Upper lobe of right lung (tissue), 1 donor: ENCODE measurements at places on chromosomes 4 and X. TPM values are rescaled to one million over a fixed set of nuclear protein-coding genes. Genes with fewer than 3 reads are reported as not detected.
A peak's percentile ranks its signal among the peaks of the same experiment; 100 is the strongest.

DNA sequence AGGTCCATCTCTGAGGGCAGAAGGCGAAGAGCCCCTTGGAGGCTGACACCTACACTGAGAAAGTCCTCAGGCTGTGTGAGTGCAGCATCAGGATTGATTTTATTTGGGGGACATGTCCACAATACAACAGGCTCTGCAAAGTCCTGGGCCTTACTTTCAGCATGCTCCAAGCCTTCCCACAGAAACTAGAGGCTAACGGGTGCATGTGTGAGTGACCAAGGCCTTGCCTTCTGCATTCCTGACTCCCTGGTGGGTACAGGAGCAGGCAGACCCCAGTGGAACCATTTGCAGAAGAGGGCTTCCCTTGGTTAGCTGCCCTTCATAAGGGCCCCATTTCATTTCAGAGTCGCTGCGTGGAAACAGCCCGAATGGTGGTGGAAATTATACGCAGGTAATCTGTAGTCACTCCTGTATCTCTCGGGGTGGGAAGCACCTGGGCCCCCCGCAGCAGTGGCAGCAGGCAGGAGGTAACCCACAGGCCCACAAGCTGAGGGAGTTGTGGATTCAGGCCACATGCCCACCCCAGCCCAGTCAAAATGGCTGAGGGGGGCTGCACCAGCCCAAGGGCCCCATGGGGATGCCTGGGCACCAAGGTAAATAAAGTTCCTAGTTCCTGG, 37.7 kb downstream of the NSG1 start:
- DNase-seq: no peak

DNA sequence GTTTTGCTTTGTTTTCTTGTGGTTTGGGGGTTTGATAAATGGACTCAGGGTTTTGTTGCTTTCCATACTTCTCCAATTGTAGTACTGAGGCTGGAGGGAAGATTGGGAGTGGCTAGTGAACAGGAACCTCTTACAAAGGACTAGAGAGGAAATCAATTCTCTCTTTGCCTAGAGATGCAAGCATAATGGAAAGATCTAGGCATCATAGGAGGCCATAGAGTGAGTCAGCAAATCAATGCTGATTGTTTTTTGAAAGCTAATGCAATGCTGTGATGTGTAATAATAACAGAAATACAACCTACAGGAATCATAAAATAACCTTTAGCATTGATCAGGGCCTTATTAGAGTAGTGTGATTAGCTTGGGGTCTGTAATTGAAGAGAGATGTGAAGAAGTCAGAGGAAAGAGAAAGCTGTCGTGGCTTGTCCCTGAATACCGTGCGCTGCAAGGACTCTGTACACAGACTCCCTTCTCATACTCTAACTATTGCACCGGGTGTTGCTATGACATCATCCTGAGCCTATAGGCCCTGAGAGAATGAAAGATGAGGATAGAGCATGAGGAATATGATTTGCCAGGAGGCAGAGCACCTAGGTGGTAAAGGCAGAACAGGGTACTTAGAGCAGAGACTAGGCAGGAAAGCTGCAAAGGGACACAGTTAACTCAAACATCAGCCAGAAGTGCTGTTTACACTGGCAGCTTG, 29.3 kb upstream of the GPR101 start:
- no peak for DNase-seq

DNA sequence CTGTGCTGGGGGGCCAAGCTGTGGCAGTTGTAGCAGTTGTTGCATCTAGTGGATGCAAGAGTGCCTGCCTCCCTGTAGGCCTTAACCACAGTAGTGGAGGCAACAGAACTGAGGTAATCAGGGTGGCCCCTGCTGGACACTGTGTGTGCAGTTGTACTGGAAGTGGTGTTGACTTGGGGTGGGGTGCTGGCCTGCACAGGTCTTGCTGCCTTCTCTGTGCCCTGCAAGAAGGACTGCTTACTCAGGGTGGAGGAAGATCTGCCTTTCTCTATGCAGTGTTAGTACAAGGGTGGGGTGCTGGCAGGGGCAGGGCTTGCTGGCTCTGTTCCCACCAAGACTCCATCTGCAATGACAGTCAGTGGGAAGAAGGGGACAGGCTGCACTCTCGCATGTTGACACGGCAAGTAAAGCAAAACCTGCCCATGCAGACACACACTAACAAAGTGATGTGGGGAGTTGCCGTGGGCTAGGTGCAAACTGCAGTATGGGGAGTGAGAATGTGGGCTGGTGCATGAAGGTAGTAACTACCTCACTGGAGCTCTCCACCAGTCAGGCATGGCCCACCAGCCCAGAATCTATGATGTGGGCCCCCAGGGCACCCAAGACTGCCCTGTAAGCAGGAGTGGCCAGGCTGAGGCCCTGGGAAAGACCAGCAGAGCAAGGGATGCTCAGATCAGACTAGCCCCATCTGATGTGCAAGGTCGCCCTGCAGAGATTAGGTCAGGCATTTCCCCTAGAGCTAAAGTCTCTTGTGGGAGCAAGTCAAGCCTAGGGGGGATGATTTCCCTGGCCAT, 594.9 kb downstream of the TECRL start:
- peak; percentile 51 for DNase-seq

GRCh38 chrX:124719060-124719459, 372.7 kb downstream of the SH2D1A start:
- no peak for DNase-seq

GRCh38 chr4:15657366-15657765, 2.2 kb upstream of the FBXL5 start:
- DNase-seq: no peak

GRCh38 chr4:91058345-91058744, 931.2 kb downstream of the CCSER1 start:
- DNase-seq: no peak

DNA sequence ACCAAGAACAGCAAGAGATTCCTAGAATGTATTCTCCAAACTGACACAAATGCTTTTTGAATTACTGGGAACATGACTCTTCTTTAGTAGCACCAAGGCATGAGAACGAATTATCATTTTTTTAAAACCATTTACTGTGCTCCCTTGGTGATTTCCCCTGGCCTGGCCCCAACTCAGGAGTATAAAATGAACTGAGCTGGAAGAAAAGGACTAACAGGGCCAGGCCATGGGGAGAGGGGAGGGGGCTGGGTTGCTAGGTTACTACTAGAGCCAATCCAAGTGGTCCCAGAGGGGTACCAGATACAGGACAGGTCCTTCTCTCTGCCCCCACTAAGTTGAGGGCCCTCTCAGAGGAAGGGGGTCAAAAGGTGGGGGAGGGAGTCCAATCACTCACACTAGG, 23.1 kb downstream of the SASH3 start:
- DNase-seq: no peak

GRCh38 chrX:18809641-18810040, 102.2 kb downstream of the PPEF1 start:
- DNase-seq: no peak

DNA sequence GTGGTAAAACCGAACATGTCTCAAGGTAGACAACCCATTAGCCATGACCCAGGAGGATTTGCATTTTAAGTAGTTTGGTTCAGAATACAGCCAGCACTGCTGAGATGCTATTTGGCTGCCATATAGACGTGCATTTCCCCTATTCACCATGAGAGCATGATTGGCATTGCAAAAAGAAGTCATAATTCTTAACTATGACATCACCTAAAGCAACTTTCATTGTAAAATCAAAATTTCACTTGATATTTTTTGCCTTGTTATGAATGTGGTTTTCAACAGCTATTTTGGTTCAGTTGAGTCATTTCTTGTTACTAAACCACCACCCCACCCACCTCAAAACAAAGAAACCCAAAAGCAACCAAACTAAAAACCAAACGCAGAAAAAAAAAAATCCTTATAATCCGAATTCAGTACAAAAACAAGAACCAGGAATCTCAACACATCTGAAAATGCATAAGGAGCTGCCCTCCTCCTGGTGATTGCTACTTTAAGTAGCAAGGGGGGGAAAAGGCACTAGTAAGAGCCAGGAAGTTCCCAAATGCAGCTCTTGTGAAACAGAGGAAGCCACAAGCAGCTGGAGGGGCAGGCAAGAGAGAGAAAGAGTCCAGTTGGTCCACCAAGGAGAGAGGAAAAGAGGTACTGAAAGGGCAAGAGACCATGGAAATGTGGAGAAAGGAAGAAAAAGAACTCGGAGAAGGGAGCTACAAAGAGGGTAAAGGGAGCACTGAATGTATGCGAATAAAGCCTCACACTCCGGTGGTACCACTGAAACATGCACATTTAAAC, 3.1 kb downstream of the SLITRK4 start:
- DNase-seq: no peak

DNA sequence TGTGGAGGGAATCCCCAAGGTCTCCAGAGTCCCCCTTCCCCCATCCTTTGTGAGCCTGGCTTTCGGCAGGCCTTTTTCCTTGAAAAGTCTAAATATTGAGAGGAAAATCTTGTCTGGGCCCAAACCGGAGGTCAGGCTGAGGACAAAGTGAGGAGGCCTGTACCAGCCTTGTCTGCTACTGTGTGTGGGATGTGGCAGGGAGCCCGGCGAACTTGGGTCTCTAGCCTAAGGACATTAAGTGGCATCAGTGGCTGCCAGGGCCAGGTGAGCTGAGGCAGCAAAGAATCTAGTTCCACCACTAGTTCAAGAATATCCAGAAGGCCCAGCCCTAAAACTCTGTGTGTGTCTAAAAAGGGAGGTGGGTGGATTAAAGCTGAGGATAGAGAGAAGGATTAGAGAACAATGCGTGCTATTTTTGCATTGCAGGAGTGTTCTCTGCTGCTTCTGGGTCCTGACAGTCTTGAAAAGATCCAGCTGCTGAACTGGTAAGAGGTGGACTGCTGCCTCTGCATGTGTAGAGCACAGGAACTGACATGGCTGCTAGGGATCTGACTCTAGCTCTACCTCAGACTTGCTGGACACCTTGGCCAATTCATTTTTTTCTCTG, 1.2 kb upstream of the AMER1 start:
- peak; percentile 63 for DNase-seq

DNA sequence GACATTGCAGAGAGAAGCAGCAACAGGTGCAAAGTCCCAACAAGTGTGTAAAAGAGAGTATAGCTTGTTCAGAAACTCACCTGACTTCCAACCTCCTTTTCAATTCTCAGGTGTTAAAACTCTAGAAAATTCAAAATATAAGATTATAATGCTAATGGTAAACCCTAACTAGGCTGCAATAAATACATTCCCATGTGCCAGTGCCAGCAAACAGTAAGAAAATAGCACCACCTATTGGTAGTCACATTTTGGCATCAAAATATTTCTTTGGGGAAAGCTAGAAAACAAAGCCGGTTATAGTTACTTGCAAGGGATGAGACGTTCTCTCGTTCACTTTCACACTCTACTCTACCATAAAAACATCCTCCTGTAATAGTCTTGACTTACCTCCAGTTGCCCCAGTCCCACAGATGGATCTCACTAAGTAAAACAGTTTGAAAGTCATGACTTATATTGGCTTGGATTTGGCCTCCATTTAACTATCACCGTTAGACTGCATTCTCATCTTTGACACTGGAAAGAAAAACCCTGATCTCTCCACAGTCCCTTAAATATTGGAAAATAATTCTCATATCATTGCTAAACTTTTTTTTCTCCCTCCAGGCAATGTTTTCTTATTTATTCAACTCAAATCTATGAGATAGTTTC, 9.6 kb downstream of the BMP3 start:
- no peak for DNase-seq

DNA sequence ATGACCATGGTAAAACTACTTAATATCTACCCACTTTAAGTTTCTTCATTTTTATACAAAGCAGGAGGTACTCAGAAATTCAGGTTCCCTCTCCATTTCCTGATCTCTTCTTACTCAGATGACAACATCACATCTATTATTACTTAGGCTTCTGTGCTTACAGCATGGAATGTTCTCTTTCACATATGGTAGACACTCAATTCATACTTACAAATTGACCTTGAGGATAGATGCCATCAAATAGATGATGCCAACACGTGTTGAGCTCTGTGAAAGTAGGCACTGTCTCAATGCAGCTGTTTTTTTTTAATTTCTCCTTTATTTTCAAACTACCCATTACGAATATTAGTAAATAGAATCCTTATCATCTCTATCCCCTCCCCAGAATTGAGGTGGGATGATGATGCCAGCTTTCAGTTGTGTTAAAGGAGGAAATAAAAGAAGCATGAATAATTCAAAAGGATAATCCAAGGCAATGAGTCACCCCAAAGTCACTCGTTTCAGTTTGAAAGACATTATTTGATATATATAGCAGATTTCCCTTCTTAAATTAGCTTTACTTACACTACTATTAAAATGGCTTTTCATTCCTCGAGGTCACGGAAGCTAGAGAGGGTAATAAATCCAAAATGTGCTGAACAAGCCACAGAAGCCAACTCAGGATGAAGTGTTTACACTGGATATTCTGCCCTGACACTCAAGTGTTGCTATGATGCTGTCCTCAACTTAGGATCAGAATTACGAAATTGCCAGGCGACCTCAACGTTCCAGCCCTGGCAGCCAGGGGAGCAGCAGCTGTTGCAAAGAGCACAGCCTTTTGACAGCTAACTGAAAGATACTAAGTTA, 124.2 kb upstream of the EOLA2 start:
- no peak for DNase-seq

GRCh38 chr4:144183165-144183564, 42.6 kb upstream of the GYPA start:
- no peak for DNase-seq

- no peak for DNase-seq
Measured at GRCh38 chrX:153434801-153435200, 11.1 kb downstream of the TREX2 start.

DNA sequence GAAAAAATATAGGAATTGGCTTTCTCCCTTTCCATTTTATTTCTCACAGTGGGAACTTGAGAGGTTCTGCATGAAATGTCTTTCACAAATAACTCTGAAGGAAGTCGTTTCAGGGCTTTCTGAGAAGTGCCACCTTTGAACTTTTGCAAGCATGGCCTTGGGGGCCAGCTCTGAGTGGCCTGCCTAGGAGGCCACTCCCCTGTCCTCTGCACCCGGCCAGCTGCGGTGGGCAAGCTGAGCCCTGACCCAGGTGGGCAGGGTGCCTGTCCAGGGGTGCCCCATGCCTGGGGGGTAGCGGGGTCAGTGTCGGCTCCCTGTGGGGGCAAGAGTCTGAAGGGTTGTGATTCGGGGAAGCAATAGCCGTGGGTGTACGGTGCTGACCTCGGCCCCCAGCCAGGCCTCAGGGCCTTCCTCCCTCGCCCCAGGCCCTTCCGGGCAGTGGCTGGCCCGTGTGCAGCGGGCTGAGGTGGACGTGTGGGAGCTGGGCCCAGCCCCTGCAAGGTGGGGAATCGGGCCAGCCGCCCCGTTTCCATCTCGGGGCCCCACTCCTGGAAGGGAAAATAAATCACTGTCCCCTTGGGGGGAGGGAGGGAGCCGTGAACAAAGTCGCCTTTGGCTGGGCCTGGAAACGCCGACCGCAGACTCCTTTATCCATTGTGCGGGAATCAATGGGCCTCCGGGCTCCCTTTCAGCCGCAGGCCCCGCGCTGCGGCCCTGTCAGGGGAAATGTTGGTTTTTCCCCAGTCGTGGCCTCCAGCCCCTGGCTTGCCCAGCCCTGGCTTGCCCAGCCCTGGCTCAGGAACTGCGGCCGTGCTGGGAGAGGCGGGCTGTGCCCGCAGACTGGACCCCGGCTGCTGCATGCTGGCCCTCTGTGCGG, 3.1 kb downstream of the FGFRL1 start:
- no peak for DNase-seq

GRCh38 chr4:171981185-171981584, 168.0 kb downstream of the GALNTL6 start:
- no peak for DNase-seq

Gene FAM47A
- not detected for total RNA-seq

Gene DCAF8L1
- not detected for total RNA-seq

Gene GPR143
- total RNA-seq: 1.6 TPM

Gene TCEAL5
- not detected for total RNA-seq

Gene PROM1
- total RNA-seq: 0.93 TPM

Gene PRRG3
- 1.4 TPM for total RNA-seq

Gene MBNL3
- total RNA-seq: 22.9 TPM

Gene ELOVL6
- total RNA-seq: 4.7 TPM

Gene AWAT2
- 0.26 TPM for total RNA-seq

Gene RTL9
- not detected for total RNA-seq

Gene YY2
- 1.5 TPM for total RNA-seq

Gene BST1
- 11.0 TPM for total RNA-seq

Gene CTAG1A
- total RNA-seq: not detected
